ENCODE measurements at places on chromosomes 3 and 15.

DNA sequence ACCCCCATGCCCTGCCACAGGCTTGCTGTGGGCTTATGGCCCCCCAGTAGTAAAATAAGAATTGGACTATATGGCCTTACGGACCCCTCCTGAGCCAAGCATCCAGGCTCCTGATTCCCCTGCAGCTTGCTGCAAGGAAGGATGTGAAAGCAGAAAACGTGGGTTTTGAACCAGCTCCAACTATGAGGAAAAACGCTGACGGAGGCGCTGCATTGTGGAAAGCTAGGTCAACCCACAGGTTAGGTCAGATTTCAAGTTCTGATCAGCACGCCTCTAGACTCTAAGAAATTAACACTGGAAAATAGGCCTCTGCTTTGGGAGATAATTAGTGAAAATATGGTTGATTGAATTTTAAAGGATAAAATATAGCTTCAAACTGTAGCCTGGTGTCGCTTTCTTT, 195.4 kb upstream of the HES1 start:
- no peak for DNase-seq

- no peak for DNase-seq
These were observed 15.5 kb downstream of the TATDN2 start for GRCh38 chr3:10263646-10264363.

GRCh38 chr3:142947799-142948575, 15.5 kb downstream of the PAQR9 start:
- no peak for DNase-seq

GRCh38 chr3:120028271-120029047, 65.8 kb downstream of the GSK3B start:
- no peak for DNase-seq

GRCh38 chr3:23312866-23313265, 109.7 kb downstream of the UBE2E2 start:
- no peak for DNase-seq

DNA sequence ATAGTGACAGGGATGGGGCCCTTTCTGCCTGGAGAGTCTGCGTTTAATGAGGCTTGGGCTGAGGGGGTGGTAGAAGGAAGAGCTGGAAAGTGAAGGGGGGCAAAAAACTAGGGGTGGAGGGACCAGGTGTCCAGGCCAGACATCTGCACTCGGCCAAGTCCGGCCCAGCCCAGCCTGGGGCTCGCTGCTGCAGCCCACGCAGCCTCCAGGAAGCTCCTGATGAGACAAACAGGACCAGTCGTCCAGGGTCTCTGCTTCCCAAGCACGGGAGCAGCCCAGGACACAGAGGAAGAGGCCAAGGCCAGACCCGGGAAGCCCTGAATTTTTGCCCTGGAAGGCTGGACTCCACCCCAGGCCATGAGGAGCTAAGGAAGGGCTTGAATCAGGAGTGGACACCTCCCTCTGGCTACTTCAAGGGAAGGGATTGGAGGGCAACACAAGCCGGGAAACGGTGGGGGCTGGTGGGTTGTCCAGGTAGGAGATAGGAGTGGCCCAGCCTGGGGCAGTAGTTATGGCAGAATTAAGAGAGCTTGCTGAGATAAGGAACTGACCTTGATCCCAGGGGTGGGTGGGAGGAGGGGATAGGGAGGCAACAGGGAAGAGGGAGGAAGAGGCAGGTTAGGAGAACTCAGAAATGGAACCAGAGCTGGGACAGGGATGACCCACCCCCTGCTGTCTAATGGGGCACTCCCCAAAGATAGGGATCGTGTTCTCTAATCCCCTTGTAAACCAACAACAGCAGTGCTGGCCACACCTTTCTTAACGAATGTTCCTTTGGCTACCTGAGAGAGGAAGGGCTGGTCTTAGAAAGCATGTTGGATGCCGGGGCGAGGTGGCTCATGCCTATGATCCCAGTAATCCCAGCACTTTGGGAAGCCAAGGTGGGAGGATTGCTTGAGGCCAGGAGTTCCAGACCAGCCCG, 89.5 kb downstream of the ANP32A start:
- DNase-seq, result no peak

GRCh38 chr15:89888214-89888804, 5.5 kb downstream of the AP3S2 start:
- peak; percentile 69 for DNase-seq

GRCh38 chr3:95705786-95706418, 1108.5 kb upstream of the EPHA6 start:
- no peak for DNase-seq

GRCh38 chr3:143784446-143784845, 63.8 kb downstream of the SLC9A9 start:
- DNase-seq, result no peak

DNA sequence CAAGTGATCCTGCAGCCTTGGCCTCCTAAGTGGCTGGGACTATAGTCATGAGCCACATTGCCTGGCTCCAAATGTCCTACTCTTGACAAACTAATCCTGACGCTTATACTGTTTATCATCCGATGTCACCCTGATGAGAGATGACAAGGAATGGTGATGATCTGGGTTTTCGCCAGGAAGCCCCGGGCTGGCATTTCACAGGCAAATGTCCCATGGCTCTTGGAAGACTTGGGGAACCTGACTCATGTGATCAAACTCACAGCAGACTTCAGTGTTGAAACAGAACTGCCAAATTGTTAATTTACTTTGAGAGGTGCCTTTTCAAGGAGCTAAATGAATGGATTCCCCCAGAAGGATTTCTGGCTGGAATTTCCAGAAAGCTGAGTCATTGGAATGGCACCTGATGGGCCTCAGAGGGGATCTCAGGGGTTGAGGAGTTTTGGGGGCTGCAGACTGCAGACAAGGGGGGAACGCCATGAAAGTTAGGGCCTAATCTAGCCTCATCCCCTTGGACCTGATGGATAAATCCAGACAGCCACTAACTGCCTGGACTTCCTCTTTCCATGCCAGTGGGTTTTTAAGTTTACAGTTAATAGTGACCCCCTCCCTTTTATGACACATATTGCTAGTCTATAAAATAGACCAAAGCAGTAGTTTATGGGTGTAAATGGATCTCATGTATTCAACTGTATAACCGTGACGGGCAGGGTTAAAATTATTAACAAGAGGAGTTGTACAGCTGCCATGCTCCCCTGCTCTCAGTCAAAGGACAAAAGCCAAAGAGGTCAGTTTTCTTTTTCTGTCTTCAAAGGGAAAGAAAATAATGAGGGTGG, 146.6 kb downstream of the CHSY1 start:
- DNase-seq, result no peak
